Tibial nerve (tissue), 4 donors: ENCODE measurements at places on chromosomes 2 and 18.

DNA sequence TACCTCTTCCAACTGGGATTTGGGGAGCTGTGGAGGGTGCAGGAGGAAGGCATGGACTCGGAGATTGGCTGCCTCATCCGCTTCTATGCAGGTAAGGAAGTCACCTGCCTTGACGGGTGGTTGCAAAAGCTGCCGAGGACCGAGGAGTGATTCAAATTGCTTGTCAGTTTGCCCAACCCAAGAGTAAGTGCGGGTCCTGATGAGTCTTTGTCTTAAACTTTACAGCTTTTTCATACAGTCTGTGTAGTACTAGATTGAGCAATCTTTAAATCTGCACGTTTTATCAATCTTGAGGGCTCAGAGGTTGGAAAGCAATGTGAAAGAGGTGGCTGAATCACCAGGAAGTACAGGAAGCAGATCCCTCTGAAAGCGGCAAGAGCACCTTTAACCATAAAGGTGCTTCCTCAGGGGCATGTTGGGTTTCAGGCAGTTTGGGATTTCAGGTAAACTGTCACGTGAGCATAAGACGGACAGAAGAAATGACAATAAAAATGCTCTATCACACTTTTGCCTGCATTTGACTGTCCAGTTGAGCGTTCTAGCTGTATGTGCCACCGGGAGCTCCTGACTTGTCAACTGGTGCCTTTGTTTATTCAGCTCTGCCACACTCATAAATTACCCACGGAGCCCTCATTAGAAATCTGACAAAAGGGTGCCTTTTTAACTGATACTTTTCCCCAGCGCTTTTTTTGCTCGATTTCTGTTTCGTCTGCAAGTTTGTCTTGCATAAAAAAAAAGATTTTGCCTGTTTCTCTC lies 2.0 kb downstream of the PHLPP1 start:
- no peak for DNase-seq

GRCh38 chr2:238791354-238791753 lies 56.5 kb upstream of the TWIST2 start:
- no peak for DNase-seq

DNA sequence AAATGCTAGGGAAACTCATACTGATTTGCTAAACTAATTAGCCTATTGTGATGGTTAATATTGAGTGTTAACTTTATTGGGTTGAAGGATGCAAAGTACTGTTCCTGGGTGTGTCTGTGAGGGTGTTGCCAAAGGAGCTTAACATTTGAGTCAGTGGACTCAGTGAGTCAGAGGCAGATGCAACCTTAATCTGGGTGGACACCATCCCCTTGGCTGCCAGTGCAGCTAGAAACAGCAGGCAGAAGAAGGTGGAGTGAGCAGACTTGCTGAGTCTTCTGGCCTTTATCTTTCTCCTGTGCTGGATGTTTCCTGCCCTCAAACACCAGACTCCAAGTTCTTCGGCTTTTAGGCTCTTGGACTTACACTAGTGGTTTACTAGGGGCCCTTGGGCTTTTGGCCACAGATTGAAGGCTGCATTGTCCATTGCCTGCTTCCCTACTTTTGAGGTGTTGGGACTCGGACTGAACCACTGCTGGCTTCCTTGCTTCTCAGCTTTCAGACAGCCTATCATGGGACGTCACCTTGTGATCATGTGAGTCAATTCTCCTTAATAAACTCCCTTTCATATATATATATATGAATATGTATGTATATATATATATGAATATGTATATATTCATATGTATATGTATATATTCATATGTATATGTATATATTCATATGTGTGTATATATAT lies 69.7 kb downstream of the RPRM start:
- DNase-seq = no peak

DNA sequence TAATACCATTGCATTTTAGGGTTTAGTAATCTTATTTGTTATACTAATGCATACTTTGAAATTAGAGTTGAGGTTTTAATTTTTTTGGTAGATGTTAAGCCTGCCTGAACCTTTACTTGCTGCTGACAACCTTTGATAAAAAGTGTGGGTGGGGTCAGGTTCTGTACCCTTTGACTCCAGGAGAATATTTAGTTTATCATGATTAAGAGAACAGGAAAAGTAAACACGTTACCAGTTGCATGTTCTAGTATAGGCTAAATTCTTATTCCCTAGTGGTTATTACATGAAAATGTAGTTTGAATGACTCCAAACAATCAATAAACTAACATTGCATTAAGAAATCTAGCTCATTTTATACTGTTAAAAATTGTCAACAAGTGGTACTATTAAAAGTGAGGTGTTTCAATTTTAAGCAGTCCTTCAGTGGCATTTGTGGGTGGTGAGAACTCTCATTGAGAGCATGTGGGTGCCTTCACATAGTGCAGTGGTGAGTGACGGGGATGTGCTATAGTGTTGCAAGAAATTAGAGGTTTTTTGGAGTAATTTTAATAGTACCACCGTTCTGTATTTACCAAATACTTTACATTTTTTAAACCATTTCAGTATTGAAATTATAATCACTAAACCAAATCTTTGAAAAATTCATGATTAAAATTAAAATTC lies 29.9 kb downstream of the PHLPP1 start:
- DNase-seq = no peak

DNA sequence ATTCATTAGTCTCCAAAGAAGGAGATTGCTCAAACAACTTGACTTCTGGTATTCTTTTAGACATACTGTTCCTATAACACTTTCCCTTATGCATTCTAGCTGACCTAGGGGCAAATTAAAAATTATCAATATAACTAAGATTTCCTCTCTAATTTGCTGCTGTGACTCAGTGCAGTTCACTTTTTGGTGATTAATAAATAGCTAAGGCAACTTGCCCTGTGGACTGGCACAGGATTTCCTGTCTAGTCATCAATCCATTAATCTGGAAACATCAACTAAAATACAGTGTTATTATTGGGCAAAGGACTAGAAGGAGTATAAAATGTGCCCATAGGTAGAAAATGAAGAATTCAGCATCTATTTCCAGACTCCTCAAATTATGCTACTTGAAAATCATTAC lies 83.5 kb upstream of the SERPINE2 start:
- DNase-seq = no peak

DNA sequence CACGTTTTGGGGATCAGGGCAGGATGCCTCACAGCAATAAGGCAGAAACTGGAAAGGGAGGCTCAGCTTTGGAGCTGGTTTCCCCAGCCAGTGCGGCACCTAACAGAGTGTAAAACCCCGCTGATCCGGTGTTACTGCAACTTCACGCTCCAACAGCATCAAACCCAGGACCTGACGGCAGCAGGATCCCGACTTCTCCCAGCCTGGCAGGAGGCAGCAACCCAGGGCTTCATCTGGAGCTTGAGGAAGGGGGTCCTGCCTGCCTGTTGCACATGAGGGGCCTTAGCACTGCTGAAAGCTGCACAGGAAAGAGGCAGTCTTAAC lies 209.8 kb downstream of the MGAT5 start:
- DNase-seq = no peak

DNA sequence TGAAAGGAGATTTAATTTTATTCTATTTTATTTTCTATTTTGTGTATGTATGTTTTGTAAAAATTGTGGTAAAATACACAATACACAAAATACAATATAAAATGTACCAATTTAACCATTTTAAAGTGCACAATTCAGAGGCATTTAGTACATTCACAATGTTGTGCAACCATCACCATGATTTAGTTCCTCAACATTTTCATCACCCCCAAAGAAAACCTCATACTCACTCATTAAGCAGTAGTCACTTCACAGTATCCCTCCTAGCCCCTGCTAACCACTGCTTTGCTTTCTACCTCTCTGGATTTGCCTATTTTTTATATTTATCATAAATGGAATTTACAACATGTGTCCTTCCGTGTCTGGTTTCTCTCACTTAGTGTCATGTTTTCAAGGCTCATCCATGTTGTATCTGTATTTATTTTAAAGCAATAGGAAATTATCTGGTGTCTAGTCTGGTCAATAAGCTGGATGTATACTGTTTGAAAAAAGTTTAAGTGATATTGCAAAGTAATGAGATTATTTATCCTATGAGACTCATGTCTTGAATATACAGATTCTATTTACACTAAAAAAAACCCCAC lies 77.9 kb upstream of the GLS start:
- no peak for DNase-seq

DNA sequence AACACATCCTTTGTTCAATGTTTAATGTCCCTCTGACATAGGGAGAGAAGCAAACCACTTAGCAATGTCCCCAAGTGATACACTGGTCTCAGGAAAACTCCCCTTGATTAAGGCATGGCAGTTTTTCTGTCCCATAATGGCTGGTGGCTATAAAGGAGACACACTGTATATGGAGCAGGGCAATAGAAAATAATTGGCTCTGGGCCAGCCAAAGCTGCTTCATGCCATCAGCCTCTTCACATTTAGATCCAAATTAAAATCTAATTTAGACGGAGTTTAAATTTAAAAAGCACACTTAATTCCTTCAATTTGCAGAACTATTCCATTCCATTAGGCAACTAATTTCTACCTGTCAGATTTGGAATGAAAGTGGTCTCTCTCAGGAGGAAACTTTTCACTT lies 638.1 kb downstream of the DSC3 start:
- DNase-seq = no peak

- DNase-seq = no peak
Observed at GRCh38 chr2:113854970-113855740, 34.7 kb upstream of the ACTR3 start.

DNA sequence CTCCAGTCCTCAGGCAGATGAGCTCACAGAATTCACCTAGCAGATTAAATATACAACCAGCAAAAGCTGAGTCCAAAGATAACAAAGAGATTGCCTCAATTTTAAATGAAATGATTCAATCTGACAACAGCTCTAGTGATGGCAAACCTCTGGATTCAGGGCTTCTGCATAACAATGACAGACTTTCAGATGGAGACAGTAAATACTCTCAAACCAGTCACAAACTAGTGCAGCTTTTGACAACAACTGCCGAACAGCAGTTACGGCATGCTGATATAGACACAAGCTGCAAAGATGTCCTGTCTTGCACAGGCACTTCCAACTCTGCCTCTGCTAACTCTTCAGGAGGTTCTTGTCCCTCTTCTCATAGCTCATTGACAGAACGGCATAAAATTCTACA lies 86.0 kb downstream of the PTRHD1 start:
- DNase-seq = no peak

DNA sequence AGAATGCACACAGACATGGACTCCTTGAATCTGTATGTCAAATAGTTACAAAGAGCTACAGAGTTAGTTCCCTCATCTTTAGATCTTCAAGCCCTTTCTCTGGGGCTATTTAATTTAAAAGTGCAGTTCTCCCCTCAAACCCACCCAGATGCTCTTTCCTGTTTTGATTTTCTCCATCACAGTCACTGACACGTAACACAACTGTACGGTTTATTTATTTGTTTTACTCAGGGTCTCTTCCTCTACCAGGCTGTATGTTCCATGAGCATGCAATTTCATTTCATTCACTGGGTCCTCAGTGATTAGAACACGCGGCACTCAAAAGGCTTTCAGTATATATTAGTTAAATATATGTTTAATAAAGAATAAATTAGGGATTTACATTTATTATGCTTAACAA lies 94.7 kb downstream of the DOCK10 start:
- DNase-seq = no peak
